ENCODE measurements at places on chromosomes 5 and 9.
A peak's percentile ranks its signal among the peaks of the same experiment; 100 is the strongest.

DNA sequence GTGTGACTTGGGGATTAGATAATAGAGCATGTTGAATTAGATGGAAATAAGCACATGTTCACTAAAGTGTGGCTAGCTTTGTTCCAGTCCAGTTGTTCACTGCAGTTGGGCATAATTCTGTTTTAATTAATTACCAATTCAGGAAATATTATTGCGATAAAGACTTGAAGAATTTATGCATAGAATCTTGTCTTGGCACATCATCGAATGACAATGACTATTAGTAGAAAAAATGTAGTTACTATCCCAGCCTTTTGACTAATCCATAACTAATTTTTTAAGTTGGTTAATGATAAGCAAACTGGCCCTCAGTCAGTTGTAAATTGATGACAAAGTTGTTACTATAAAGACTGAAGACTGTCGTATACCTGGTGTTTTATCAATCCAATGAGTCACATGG, 10.5 kb downstream of the LNPEP start:
- DNase-seq, result no peak

GRCh38 chr9:38371495-38371894, 21.0 kb upstream of the ALDH1B1 start:
- DNase-seq, result peak; percentile 15

DNA sequence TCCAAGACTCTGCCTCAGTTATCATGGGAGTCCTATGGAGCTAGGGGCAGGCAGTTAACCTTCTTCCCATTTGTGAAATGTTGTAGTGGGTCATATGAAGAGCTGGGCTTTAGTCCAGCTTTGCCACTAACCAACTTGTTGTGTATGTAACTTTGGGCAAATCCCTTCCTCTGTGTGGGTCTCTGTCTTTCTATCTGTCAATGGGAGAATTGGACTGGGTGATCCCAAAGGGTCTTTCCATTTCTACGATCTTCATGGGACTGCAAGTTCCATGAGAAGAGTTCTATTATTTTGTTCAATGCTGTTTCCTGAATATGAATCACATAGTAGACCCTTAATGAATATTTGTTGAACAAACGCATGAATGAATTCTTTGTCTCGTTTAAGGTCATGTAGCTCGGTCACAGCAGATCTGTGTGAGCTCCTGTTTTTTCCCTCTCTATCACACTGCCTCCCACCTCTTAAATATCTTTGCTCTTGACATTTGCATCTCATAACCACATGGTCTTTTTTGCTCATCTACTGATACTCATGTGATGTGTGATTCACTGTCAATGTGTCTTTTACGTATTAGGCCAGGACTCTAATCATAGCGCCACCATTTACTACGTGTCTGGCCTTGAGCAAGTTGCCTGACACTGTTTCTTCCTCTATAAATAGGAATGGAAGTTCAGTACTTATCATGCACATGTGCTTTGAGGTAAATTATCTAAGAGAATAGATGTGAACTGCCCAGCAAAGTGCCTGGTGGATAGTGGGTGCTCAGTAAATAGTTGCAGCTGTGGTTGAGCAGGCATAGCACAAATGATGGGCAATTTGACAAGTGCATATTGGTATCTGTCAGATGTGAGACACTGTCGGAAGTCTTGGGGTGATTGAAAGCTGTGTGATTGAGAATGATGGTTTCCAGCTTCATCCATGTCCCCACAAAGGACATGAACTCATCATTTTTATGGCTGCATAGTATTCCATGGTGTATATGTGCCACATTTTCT, 37.4 kb downstream of the PTTG1 start:
- no peak for DNase-seq

- DNase-seq, result peak; percentile 37
Observed at GRCh38 chr9:6014670-6015270, 654 bp downstream of the RANBP6 start.

GRCh38 chr5:91121347-91121993, 261.6 kb downstream of the ARRDC3 start:
- DNase-seq, result no peak

All from CD4-positive, alpha-beta T cell treated with Interleukin-6 at 100 ng/mL for 8 hours (primary cell).